Esophagus squamous epithelium (tissue), 5 donors: ENCODE measurements at places on chromosomes 11 and 22.

DNA sequence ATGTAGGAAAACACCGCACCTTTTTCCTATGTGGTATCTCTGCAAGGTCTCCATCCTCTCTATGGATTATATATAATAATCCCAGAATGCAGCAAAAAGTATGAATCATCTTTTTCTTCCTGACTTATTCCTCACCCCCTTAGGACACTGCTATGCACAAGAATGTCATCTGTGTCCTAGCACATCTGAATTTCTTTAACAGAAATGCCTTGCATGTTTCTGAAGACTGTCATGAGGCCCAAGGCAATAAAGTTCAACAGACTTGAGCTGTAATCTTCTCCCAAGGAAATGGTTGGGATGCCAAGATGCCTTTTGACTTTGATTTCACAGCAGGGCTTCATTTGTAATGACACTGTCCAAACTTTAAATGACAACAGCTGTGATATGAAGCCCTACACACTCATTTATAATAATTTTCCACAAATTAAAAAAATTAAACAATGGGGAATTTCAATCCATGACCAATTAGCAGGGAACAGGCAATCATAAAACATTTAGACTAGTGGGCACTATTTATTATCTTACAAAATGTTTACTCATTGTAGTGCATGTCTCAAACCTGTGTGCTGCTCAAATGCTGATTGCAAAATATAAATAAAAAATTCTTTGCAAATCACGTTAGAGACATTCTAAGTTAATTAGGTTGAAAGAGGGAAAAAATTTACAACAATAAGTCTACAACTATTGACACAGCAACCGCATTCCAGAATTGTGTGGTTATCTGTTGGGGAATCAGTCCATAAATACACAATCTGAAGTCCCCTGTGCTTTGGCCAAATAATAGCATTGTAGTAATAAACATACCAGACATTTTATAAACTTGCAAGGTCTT is 242.3 kb downstream of the SWAP70 start:
- DNase-seq = no peak

DNA sequence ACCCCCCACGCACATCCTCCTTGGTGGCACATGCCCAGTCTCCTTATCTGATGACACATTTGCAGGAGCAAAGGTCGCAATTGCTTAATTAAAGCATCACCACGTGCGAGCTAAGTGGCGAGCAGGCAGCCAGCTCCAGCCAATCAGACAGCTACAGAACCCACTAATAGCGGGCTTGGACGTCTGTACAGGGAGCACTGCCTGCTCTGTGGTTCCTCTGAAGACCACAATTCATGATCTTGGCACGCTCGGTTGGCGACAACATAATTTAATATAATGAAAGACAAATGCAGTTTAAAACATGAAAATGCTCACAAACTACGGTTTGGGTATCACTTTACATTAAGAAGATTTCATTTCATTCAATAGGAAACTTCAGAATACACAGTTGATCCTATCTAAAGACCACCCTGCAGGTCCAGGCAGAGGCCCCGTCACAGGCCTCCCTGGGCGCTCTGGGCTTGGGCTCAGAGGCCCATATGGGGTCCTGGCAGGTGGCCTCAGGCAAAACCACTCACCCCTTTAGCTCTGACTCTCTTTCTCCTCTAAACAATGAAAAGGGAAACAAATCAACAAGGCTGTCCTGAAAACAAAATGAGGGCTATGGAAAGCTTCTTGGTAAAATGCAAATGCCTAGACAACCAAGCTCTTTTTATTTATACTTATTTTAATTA is 10.4 kb downstream of the PACSIN2 start:
- no peak for DNase-seq

DNA sequence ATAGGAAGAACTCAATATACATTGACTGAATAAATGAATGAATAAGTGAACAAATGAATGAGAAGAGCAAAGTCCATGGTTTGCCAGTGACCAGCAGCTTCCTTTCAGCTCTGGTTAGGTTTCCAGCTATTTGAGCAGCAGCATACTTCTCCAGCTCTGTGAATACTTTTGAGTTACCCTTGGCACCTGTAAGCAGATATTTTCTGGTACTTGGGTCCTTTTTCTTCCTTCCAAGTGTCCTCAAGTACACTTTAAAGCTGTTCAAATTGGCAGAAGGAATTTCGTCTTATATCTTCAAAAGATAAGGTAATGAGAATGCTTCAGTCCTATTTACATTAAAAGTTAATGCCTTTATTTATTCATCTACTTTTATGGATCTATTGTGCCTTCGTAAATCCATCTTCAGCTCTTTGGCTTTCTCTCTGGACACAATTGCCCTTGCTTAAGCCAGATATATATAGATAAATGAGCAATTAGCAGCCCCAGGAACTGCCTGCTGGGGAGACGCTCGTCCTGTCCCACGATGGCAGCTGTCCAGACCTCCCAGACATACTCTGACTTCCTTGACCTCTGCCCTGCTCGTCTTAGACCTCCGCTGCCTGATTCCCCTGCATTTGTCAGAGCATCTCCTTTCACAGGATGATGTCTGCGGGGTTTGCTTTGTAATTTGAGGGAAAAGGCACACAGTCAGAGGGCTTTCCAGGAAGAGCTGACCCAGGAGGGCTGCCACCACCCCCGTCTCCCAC is 926.3 kb downstream of the OPCML start:
- DNase-seq = no peak

DNA sequence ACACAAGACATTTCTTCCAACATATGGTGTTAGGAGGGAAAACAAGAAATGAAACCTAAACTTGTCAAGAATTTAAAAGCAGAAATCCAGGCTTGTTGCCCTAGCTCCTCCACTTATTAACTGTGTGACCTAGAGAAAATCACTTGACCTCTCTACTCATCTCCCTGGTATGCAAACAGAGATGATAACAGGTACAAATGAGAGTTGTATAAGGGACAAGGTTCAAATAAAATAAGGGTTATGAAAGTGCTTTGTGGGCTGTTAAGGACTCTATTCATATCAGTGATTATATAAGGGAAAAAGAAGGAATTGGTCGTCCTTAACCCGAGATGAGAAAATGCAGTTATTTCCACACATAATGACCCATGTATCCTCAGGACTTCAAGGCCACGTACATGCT is 372.7 kb upstream of the TENM4 start:
- DNase-seq = no peak

DNA sequence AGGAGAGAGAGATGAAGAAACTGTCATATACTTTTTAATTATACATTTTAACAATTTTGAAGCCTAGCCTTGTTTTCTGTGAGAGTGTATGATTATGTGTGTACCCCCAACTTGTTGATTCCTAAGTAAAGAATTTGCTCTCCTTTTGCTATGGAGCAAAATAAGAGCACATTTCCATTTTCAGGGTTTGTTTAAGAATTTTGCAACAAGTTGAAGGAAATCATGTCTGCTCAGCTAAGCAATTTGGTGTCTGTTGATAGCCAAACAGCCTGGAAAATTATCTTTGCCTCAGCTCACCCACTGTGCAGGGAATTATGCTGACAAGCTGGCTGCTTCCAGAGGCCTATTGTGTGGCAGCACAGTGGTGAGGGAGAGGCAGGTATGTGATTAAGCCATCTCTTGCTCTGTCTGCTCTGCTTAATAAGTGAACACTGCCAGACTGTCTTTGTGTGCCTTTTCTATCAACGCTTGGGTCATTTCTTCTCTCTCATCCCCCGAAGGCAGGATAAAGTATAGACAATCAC is 135.1 kb upstream of the TTC12 start:
- DNase-seq = no peak

- no peak for DNase-seq
Observed at GRCh38 chr22:17400305-17400704, 31.0 kb downstream of the CECR2 start.

DNA sequence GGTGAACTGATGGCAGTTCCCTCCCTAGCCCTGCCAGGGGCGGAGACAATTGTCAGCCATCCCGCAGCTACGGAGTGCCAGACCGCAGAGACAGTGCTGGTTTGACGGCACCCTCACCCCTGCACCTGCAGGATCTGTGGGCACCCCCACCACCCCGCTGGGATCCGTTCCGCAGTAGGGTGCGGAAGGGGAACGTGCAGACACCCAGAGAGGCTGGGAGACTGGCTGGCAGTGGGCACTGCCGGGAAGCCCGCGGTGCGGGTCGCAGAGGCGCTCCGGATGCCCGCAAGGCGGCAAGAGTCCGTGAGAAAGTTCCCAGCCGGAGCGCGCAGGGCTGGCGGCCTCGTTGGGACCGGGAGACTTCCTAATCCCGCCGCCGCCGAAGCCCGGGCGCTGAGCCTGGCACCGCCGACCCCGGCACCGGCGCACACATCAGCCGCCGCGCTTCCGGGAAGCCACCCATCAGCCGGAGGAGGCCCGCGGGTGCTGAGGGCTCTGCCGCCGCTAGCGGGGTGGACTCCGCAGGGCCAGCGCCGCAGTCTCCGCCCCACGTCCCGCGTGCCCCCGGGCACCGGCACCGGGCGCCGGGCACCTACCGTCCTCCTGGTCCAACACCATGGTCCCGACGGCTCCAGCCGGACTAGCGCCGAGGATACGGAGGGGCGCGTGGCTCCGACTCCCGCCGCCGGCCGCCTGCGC is 4.3 kb upstream of the LMO1 start:
- no peak for DNase-seq

GRCh38 chr22:27419473-27419872 is 382.1 kb downstream of the MN1 start:
- DNase-seq = no peak

DNA sequence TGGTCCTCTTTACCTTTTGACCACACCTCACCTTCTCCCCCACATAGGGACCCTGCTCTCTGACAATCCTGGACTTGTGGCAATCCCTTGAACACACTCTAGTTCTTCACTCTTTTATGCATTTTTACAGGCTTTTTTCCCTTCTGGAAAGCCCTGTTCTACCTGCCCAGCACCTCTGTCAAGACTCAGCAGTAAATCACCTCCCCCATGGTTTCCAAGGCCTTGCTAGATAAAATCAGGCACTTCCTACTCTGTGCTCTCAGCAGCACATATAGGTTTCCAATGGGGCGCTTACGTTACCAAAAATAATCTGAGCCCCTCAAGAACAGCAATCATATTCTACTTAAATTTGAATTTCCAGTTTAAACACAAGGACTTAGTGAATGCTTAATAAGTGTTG is 53.9 kb downstream of the ETS1 start:
- DNase-seq = no peak

DNA sequence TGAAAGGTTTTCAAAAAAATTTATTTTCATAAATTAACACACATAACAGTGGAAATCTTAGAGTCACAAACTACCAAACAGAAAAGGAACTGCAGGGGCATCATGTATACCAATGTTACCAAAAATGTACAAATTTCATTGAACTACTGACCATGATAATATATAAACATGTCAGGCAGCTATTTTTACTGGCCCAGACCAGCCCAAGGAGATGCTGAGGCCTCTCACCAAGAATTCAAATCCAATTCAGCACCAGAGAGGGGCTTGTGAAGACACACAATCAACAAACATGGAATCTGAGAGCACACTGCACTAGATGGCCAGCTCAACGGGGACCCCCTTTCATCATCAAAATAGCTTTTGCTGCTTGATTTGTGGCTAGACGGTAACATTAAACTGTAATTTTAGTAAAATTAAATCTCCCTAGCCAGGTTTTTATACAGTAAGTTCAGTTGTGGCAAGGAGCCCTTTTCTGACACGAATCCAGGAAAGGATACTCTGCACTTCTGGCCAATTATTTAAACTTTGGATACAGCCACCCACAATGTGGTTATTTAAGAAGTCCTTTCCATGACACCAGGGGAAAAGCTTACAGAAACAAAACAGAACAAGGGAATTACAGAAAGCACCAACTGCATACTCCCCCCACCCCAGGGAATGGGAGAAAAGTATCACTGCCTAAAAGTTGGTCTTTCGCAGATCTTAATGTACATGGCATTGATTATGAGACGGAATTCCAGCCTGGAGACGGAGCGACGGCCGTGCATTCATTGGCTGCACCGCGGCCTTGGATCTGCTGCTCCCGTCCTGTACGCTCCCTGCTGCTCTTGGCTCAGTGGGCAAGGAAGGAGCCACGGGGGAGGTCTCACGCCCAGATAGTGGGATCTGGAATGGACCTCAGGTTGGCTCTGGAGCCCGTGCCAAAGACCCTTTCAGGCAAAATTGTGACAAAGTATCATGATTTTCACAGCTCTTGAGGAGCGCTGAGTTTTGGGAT is 19.6 kb upstream of the PISD start:
- DNase-seq = no peak

DNA sequence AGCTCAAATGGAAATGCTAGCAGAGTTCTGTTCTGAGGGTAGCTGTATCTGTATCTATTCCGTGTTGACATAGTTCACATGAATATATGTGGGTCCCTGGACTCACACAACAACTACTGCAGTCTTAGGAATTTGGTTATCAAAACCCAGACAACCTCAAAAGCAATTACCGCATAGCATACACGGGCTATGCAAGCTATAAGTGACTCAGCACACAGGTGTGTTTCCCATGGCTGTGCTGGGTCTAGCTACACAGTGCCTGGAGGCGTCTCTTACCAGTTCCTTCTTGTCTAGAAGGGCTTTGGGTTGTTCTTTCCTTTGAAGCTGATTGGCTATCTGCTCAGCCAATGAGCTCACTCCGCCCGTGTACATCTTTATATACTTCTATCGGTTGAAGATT is 98.2 kb upstream of the BID start:
- no peak for DNase-seq

DNA sequence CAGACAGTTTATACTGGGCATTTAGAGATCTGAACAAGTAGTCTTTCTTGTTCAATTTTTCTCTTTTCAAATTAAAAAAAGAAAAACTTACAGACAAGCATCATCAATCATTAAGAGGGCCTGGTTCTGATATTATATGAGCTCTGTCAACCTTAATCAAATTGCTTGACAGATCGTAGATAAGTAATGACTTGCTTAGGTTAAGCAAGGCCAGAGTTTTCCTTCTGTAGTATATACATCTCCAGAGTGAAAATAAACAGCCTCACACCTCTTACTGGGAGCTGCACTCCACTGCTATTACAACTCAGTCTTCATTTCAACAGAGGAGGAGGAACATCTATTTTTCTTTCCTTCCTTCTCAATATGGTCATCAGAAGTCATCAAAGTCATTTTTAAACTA is 13.5 kb downstream of the CDON start:
- no peak for DNase-seq

- DNase-seq = no peak
Observed at GRCh38 chr11:67371189-67371910, 2.0 kb downstream of the CLCF1 start.

GRCh38 chr11:63985812-63986155 is 454 bp upstream of the OTUB1 start:
- DNase-seq = no peak

DNA sequence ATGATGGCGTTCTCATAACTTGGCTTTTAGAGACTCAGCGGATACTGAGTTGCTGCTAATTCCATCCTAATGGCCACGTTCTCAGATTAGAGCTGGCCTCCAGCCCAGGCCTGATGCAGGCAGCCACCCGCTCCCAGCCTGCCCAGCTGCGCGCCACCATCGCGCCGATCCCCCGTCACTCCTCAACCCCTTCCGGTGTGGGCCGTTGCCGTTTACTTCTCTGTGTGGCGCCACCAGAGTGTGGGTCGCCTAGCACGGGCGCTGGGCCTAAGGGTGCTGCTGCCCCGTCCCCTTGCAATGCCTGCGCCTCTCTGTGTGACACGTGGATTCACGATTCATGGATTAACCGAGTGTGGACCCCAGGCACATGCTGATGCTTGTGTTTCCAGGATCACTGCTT is 1116.0 kb downstream of the BRD1 start:
- DNase-seq = no peak

GRCh38 chr22:30416403-30416802 is 9.2 kb upstream of the MTFP1 start:
- DNase-seq = no peak

GRCh38 chr11:9462806-9463537 is 2.2 kb downstream of the ZNF143 start:
- no peak for DNase-seq
